ENCODE measurements at places on chromosomes 12 and 14.

DNA sequence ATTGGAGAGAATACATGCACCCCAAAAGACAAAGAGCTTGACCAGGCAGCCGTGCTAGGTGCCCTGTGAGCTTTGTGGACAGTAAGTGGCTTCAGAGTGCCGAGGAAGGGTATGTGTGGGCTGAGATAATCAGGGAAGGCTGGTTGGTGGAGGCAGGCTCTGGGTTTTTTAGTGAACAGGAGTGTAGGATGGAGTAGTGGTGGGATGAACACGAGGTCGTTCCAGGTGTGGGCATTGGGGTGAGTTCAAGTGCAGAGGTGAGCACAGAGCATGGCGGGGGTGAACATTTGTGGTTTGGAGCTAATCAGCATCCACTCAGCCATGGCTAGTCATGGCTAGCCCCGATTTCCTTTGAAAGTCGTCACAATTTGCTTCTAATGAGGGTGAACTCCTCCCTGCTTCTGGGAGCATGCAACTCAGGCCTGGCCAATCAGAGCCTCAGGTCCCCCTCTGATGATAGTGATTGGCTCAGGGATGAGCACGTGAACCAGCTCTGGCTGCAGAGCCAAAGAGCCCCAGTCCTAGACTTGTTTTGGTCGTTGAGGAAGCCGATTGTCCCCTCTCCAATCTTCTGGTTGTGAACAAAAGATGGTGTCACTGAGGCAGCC lies 40.7 kb upstream of the TCL1B start:
- no peak for DNase-seq

DNA sequence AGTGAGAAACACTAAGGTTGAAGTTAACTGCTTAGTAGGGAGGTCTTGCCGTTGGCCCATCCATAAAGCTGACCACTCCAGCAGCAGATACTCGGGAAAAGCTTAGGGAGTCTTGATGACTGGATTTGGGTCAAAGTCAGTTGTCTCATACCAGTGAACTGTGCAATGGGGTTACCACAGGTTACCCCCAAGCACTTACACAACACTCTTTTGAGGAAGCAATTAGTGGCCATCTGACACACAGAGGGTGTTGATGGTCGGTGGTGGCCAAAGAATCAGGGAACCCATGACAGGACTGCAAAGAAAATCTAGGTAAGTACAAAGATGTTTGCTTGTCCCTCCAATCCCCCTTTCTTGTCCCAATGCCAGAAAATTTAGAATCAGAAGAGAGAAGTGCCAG lies 410.2 kb downstream of the APAF1 start:
- DNase-seq = no peak

GRCh38 chr14:35254736-35255135 lies 37.4 kb upstream of the PSMA6 start:
- no peak for DNase-seq

DNA sequence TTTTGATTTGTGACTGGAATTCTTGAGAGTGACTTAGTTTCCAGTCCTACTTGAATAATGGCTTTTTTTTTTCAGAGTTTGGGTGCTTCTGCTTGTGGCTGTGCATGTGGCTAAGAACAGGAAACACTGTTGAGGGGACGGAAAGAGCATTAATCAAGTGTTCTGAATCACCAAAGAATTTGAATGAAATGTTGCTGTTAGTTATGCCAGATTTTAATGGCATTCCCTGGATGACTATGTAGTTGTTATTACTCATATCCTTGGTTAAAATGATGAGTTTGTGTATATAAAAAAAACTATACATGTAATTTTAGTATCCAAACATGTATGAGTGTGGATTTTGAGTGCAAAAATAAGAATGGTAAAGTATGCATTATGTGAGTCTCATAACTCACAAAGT lies 347.9 kb downstream of the BCAT1 start:
- DNase-seq = peak; percentile 97

DNA sequence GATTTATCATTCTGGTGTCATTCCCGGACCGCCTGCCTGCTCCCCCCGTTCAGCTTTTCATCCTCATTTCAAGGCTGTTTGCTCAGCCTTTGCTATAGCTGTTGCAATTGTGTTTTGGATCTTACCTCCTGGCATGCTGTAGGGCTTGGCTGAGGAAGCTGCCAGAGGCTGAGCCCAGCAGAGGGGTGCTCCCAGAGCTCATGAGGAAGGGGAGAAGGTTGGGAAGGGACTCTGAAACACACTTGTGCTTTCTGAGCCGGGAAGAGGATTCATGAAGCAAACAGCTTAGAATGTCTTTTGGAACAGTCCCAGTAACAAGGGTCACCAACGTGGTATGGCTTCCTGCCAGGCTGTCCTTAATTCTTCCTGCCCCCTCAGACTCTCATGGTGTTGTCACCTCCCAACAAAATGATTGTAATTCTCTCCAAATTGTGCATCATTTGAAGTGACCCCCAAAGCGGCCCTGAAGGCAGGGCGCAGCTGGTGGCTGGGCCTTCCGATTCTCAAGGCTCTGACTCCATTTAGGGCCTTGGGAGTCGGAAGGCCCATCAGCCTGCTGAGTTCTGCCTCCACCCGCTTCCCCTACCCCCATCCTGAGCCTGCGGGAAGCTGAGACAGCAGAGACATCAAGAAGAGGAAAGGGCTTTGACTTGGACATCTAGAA lies 111.9 kb upstream of the ARHGAP5 start:
- no peak for DNase-seq

DNA sequence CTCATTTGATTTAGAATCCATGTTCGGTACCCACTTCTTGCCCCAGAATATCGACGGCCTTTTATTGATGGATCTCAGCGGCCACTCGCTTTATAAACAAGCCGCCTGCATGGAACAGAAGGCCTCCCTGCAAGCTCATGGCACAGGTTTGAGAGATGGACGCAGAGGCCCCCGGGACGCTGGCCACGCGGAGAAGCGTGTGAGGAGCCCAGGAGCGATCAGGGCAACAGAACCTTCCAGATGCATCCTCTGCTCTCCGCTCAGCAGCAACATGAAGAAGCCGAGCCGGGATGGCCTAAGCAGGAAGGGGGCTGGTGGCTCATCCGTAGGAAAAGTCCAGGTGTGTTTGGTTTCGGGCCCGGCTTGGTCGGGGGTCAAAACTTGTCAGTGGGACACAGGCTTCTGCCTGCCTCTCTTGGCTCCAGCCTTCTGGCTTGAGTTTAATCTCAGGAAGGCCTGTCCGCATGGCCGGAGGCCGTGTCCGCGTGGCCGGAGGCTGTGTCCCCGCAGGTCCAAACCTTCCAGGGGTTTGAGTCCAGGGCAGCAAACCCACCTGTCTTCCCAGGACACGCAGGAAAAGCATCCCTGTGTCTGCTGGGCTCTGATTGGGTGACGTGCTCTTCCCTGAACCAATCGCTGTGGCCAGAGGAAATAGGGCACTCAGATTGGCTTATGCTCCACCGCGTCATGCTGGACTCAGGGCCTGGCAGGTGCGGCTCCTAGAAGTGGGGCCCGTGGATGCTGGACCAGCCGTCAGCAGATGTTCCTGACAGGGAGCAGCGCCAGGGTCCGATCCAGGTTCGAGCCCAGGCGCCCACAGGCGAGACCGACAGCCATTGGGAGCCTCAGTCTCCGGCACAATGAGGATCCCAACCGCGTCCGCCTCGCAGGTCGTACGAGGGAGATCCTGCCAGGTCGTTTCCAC lies 65.0 kb downstream of the GALNT9 start:
- no peak for DNase-seq

DNA sequence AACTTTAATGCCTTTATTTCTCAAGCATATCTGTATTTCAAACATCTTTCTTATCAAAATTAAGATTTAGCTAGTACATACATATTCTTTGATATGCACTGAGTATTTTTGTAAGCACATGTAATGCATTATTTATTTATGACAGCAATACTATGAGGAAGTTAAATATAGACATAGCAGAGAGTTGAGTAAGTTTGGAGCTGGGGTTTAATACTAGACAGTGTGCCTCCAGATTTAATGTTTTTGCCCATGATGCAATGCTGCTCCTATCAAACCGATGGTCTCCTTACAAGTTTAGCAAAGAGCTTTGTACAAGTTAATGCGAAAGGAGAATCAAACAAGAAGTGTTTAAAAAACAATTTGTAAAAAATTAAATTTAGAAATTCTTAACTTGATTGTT lies 826.6 kb upstream of the MGAT4C start:
- no peak for DNase-seq

DNA sequence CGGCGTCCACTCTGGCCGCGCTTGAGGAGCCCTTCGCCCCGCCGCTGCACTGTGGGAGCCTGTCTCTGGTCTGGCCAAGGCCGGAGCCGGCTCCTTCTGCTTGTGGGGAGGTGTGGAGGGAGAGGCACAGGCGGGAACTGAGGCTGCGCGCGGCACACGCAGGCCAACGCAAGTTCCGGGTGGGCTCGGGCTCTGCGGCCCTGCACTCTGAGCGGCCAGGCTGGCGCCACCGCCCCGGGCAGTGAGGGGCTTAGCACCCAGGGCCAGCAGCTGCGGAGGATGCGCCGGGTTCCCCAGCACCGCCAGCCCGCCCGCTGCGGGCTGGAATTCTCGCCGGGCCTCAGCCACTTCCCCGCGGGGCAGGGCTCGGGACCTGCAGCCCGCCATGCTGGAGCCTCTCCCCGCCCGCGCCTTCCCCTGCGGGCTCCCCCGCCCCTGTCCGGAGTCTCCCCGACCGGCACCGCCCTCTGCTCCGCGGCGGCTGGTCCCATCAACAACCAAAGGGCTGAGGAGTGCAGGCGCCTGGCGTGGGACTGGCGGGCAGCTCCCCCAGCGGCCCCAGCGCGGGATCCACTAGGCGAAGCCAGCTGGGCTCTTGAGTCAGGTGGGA lies 921.2 kb upstream of the FOXG1 start:
- no peak for DNase-seq

DNA sequence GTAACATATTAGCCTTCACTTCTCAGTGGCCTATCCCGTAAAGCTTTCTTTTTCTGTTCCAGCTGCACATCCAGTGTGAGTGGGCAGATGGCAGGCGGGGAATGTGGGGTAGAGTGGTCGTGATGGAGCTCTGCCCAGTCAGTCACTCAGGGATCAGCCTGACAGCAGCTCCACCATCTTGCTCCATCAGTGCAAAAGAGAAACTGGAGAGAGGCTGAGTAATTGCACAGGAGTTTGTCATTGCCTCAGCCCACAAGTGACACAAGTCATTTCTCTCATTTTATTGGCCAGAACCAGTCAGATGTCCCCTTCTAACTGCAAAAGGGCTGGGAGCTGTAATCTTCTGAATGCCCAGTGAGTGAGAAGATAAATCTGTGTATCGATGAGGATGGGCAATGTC lies 66.5 kb downstream of the ATP23 start:
- no peak for DNase-seq

GRCh38 chr14:31200702-31200990 lies 6.9 kb downstream of the HECTD1 start:
- no peak for DNase-seq

DNA sequence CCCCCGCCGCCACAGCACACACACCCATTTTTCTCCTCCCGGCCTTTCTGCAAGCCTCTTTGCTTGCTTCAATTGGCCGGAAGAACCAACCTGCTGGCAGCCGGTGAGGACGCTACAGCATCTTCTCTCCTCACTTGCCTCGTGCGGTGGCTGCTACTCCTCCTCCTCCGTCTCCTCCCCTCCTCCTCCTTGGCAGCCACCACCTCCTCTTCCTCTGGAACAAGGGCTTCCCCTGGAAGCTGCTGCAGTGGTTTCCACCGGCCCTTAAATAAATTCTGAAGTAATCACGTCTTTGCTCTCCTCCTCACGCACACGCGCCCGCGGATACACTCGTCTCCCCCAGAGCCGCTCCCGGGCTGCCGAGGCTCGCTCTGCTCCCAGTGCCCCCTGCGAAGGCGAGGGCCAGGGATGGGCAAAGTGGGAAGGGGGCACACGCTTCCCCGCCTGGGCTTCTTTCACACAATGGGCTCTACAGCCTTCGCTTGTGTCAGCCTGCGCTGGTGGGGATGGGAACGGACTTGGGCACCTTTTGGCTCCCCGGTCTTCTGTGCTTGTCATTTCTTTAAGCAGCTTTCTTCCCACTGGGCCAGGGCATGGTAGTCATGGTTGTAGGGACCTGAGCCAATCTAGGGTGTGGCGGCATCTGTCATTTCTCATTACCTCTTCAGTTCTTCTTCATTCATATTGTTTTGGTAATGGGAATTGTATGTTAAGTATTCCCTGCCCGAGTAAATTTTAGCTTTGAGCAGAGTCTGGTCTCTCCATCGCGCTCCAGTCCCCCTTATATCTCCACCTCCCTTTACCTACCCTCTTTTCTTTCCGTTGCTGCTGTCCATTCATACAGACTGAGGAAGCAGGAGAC lies at the start of gene PPFIA2:
PPFIA2 (minus strand) TSS at position 161 of the 862 bp plus-strand sequence.
- no peak for DNase-seq

DNA sequence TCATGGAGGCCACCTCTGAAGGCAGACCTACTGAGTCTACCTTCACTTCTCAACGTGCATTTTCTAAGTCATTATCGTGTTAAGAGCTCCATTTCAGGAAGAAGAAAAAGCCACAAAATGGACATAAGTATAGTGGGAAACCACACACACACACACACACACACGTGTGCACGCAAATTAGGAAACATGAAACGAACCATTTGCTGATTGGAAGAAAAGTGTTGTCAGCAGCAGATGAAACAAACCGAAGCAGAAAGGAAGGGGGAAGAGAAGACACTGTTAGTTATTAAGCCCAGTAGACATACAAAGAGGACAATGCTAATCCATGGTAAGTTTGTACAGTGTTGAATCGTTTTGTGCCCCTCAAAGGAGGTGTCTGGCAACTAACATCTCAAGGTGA lies 9.9 kb upstream of the VPS33A start:
- DNase-seq = no peak

DNA sequence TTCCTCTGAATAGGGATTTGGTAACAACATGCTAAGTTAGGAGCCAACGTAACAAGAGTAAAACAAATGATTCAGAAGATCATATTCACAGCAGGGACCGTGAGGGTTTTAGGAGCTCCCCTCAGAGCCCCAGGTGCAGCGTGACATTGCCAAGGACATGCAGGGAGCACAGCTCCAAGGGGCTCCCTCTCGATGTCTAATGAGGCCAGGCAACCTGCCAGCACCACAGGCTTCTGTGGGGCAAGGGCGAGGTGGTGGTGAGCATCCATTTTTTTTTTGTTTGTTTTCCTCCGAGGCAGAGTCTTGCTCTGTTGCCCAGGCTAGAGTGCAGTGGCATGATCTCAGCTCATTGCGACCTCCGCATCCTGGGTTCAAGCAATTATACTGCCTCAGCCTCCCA lies 95.1 kb upstream of the PTPRB start:
- no peak for DNase-seq

- peak; percentile 17 for DNase-seq
Observed at GRCh38 chr14:88612981-88613380, 50.1 kb downstream of the ZC3H14 start.

GRCh38 chr12:42957136-42957535 lies 367.6 kb upstream of the PRICKLE1 start:
- no peak for DNase-seq

DNA sequence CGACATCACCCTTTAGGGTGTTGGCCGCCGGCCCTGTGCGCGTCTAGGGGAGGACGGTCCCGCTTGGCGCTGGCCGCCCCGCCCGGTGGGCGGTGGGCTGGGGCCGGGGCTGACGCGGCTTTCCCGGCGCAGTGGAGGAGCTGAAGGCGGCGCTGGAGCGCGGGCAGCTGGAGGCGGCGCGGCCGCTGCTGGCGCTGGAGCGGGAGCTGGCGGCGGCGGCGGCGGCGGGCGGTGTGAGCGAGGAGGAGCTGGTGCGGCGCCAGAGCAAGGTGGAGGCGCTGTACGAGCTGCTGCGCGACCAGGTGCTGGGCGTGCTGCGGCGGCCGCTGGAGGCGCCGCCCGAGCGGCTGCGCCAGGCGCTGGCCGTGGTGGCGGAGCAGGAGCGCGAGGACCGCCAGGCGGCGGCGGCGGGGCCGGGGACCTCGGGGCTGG lies 3.6 kb downstream of the TNFAIP2 start:
- no peak for DNase-seq

- DNase-seq = no peak
Observed at GRCh38 chr12:84601483-84601882, 311.1 kb downstream of the SLC6A15 start.

Data from ELR (cell line).